SK-MEL-5 (cell line): ENCODE measurements at places on chromosomes 16 and 17.

DNA sequence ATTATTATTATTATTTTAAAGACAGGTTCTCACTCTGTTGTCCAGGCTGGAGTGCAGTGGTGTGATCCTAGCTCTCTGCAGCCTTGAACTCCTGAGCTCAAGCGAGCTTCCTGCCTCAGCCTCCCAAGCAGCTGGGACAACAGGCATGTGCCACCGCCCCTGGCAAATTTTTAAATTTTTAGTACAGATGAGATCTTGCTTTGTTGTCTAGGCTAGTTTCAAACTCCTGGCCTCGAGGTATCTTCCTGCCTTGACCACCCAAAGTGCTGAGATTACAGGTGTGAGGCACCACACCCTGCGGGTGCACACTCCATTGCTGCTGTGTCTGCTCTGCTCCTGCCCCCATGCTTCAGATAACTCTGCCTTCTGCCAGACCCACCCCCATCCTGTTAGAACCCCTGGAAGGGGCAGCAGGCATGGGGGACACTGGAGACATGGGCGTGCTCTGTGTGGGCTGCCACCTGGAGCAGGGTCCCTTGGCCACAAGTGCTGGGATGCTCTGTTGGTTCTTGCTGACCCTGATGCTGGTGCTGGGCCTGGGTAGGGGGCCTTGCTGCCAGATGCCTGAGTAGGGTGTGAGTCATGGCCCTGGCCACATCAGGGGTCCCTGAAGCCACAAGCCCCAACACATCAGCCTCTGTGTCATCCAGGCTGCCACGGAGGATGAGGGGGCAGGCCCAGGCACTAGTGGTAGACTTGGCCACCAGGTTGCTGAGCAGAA lies 2.6 kb downstream of the GGT6 start:
- DNase-seq = no peak

GRCh38 chr17:78111727-78112517 lies 16.6 kb downstream of the TMC6 start:
- DNase-seq = no peak

DNA sequence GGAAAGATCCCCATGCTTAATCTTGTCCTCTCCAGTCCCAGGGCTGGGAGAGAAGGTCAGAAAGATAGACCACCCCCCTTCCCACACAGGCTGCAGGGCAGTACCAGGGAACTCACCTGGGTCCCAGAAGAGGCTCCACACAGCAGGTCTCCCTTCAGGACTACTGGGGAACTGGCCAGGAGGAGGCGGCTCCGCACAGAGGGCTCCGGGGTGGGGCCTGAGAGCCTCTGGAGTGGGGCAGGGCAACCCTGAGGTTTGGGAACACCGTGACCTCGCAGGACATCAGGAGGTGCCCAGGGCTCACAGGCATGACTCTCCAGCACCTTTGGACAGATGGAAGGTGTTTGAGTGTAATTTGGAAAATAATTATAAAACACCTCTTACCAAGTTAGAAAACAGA lies 11.0 kb downstream of the ABCA3 start:
- no peak for DNase-seq

GRCh38 chr17:80047176-80047575 lies 10.7 kb downstream of the CCDC40 start:
- no peak for DNase-seq

GRCh38 chr17:68305142-68305541 lies 13.8 kb downstream of the ARSG start:
- no peak for DNase-seq

GRCh38 chr16:71722801-71723536 lies 1.5 kb downstream of the PHLPP2 start:
- peak; percentile 65 for DNase-seq

- no peak for DNase-seq
These were observed 26.4 kb downstream of the ARHGAP44 start for GRCh38 chr17:12815642-12816141.

DNA sequence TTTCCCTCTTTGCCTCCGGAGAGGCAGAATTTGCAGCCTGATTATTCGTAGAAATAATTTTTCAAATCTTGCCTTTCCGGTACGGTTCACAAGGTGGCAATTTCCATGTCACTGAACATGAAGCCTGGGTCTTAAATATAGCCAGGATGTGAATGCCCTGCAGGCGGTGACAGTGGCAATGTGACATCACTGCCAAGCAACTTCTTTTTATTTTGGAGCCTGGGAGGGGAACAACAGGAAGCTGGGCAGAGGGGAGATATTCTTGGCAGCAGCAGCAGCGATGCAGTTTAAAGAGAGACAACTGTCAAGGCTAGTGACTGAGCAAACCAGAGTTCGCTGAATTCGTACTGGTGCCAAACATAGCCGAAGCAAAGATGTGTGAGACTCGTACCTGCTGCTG lies 171.1 kb downstream of the SNX29 start:
- no peak for DNase-seq

GRCh38 chr17:82300707-82301270 lies 16.6 kb downstream of the CD7 start:
- DNase-seq = peak; percentile 60

- DNase-seq = no peak
These were observed 805.0 kb upstream of the RBFOX1 start for GRCh38 chr16:6527646-6528045.

- no peak for DNase-seq
These were observed 4.7 kb upstream of the FAM20A start for GRCh38 chr17:68605914-68606313.

DNA sequence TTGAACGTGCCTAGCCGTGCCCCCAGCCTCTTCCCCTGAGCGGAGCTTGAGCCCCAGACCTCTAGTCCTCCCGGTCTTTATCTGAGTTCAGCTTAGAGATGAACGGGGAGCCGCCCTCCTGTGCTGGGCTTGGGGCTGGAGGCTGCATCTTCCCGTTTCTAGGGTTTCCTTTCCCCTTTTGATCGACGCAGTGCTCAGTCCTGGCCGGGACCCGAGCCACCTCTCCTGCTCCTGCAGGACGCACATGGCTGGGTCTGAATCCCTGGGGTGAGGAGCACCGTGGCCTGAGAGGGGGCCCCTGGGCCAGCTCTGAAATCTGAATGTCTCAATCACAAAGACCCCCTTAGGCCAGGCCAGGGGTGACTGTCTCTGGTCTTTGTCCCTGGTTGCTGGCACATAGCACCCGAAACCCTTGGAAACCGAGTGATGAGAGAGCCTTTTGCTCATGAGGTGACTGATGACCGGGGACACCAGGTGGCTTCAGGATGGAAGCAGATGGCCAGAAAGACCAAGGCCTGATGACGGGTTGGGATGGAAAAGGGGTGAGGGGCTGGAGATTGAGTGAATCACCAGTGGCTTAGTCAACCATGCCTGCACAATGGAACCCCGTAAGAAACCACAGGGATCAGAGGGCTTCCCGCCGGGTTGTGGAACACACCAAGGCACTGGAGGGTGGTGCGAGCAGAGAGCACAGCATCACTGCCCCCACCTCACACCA lies 724 bp downstream of the GAA start:
- DNase-seq = peak; percentile 39

DNA sequence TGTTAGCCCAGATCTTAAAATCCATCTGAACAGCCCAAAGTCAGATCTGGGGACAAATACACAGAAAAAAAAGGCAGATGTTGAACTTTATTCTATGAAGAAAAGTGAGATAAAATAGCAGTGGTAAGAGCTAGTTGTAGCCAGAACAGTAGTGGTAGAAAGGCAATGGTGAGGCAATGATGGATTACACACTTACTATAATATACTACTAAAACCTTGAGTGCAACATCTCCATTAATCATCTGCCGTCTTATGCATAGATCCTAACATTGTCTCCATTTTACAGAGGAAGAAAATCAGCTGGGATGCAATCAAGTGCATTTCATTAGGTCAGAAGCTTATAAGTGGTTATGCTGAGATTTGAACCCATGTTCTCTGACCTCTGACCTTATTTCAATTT lies 699.6 kb downstream of the CDH11 start:
- no peak for DNase-seq

DNA sequence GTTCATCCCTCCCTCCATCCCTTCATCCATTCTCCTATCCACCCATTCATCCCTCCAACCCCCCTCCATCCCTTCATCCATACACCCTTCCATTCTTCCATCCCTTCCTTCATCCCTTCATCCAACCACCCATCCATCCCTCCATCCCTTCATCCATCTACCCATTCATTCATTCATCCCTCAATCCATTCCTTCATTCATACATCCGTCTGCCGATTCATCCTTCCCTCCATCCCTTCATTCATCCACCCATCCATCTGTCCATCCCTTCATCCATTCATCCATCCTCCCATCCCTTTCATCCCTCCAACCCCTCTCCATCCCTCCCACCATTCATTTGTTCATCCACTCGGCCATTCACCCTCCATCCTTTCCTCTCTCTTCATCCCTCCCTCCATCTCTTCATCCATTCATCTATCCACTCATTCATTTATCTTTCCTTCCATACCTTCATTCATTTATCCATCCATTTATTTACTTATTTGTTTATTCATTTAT lies 95.7 kb downstream of the FOXL1 start:
- DNase-seq = no peak

- no peak for DNase-seq
These were observed 347.7 kb upstream of the CDH8 start for GRCh38 chr16:62383941-62384340.
